Thoracic aorta (tissue), 2 donors: ENCODE measurements at places on chromosomes 13 and 19. TPM values are rescaled to one million over a fixed set of nuclear protein-coding genes. Genes with fewer than 3 reads are reported as not detected.

The KLF12 gene
- 19.9 TPM for total RNA-seq

The PTPRH gene
- total RNA-seq: 0.14 TPM

The OR7A5 gene
- not detected for total RNA-seq

The KL gene
- total RNA-seq: 1.9 TPM

The TPTE2 gene
- total RNA-seq: not detected

The ZNF681 gene
- total RNA-seq: 0.56 TPM

The ZNF471 gene
- 3.9 TPM for total RNA-seq

The EPSTI1 gene
- total RNA-seq: 7.9 TPM

The PDE4C gene
- total RNA-seq: 0.42 TPM

The SIGLEC8 gene
- 0.41 TPM for total RNA-seq

The MEF2B gene
- total RNA-seq: 1.5 TPM

The MAB21L1 gene
- 0.63 TPM for total RNA-seq

The BCAM gene
- 178 TPM for total RNA-seq

The CTU1 gene
- total RNA-seq: 4.9 TPM

The LYPD3 gene
- 0.41 TPM for total RNA-seq

The TMEM150B gene
- 6.8 TPM for total RNA-seq

The CUL4A gene
- 112 TPM for total RNA-seq

The TUBA3C gene
- not detected for total RNA-seq

The ZNF382 gene
- total RNA-seq: 8.7 TPM

The CEACAM7 gene
- total RNA-seq: not detected

The CASP14 gene
- total RNA-seq: 0.54 TPM
